Breast epithelium (tissue), 4 donors: ENCODE measurements at places on chromosomes 4 and X.
A peak's percentile ranks its signal among the peaks of the same experiment; 100 is the strongest.

GRCh38 chrX:3262901-3263300 is 83.6 kb downstream of the MXRA5 start:
- no peak for DNase-seq

DNA sequence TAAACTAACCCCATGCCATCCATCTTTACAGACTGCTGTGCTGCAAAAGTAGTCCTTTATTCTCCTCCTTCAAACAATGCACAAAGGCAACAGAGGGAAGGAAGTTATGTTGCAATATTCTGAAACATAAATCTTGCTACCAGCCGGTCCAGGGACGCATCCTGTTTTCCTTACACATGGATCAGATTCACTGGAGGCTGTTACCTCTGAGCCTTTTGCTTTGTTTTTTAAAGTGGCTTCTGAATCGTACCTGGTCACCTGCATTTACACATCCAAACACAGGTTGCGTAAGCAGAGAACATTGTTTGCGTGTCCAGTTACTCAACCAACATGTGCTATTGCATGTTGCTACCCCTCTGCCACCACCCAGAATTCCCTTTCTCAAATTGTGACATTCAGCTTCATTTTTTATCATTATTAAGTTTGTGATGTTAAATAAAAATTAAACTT is 8.8 kb downstream of the PPARGC1A start:
- no peak for DNase-seq

DNA sequence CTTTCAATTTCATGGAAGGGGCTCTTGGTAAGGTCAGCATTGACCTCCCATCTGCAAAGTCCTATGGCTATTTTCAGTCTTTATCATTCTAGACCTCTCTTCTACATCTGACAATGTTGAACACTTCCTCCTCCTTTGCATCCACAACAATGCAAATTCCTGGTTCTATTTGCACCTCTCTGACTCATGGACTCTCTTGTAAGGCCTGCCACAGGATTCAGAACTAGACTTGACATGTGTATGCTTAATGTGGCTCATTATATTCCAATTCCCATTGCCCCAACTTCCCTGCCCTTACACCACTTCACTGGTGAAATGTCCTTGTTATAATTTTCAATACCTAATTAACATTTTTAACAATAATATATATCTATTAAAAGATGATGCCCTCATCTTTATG is 314.3 kb upstream of the FGF13 start:
- no peak for DNase-seq

- DNase-seq = no peak
Observed at GRCh38 chr4:132417220-132417619, 731.9 kb upstream of the PCDH10 start.

GRCh38 chr4:844752-845232 is 18.9 kb upstream of the CPLX1 start:
- DNase-seq = no peak

- DNase-seq = no peak
Observed at GRCh38 chr4:77181720-77182119, 24.7 kb downstream of the CCNG2 start.

DNA sequence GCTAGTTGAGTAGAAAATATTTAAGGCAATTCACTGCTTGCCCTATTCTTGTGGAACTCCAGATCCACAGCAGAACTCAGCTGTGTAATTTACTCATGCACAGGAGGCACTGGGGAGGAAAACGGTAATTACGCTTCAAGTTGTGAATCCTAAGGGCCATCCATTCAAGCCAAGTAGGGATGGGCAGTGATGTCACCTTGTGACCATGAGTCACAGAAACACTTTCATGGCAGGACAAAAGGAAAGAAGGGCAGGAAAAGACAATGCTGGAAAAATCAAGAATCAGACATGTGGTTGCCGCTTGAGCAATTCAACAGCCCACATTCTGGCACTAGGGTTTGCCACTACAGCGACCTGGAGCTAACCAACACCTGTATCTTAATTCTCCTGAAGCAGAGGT is 1.4 kb downstream of the PAQR3 start:
- DNase-seq = no peak

DNA sequence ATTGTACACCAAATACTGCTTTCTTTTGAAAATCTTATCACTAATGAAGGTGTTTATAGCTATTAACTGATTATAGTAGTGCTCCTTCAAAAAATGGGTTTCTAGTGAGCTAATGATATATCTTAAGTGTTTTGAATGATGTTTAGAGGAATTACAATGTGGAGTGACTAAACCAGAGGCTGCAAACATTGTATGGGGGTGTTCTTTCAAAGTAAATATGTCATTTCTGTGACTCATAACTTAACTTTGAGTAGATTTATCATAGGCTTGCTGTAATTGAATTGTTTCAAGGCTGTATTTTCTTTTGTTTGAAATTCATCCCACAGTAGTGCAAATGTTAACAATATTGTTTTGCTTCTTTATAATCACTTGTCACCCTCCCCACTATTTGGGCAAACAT is 141.6 kb downstream of the IL1RAPL2 start:
- DNase-seq = no peak

GRCh38 chr4:140252742-140253555 is 99.0 kb upstream of the MAML3 start:
- DNase-seq = peak; percentile 72

DNA sequence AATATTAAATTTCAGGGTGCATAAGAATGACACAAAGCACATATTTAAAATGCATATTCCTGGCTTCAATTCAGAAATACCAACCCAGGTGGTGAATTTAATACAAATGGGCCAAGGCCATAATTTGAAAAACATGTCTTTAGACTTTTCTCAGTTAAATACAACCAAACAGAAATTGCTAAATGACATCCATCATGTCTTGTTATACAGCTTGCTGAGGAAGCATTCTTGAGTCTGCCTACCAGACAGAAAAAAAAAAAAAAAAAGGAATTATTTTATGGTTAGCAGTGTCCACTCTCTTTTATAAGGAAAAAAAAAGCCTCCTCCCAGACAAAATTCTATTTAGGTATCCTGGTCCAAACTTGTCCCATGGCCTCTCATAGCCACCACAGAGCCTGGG is 119.1 kb downstream of the PAPSS1 start:
- no peak for DNase-seq

- no peak for DNase-seq
Observed at GRCh38 chr4:118012142-118012541, 22.1 kb upstream of the NDST3 start.

DNA sequence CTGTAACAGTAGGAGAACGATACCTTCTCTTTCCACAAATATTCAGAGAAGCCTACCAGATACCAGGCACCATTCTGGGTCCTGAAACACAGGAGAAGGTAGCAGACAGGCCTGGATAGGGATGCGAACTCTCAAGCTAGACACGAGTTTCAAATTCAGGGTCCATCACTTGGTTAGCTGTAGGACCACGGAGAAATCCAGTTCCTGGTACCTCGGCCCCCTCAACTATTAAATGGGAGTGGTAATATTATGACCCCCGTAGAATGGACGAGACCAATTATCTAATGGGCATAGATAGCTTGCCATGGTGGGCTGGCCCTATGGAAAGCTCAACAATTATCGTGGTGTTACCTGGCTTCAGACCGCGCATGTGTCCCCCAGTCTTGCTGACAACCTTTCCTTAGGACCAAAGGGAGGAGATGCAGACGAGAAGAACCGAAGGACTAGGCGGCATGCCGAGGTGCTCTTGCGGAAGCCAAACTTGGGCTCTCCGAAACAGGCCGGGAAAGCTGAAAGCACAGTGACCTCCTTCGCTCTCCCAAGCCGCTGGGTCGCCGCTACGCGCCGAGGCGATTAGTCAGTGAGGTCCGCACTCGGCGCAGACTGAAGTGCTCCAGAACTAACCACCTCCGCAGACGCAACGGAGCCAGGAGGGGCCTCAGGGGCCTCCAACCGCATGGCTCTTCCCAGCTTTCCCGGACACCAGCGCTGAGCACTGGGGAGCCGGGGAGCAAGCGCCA is 19.6 kb downstream of the NKX3-2 start:
- DNase-seq = no peak

- no peak for DNase-seq
Observed at GRCh38 chr4:168656055-168656660, 159.3 kb downstream of the PALLD start.

DNA sequence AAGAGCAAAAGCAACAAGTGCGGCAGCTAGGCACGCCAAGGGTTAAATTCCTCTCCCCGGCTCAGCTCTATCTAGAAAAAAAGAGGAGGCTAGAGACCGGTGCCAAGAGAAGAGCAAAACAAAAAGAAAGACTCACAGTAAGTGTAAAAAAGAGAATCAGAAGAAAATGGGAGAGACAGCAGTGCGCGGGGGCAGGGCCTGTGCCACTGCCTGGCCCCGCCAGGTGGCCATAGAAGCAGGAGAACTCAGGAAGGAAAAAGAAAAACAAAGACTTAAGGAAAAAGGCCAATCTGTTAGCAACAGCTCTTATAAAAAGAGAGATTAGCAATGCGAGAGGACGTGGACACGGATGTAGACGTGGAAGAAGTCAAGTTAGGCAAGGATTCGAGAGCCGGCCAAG is 3.2 kb downstream of the ACOX3 start:
- DNase-seq = no peak

DNA sequence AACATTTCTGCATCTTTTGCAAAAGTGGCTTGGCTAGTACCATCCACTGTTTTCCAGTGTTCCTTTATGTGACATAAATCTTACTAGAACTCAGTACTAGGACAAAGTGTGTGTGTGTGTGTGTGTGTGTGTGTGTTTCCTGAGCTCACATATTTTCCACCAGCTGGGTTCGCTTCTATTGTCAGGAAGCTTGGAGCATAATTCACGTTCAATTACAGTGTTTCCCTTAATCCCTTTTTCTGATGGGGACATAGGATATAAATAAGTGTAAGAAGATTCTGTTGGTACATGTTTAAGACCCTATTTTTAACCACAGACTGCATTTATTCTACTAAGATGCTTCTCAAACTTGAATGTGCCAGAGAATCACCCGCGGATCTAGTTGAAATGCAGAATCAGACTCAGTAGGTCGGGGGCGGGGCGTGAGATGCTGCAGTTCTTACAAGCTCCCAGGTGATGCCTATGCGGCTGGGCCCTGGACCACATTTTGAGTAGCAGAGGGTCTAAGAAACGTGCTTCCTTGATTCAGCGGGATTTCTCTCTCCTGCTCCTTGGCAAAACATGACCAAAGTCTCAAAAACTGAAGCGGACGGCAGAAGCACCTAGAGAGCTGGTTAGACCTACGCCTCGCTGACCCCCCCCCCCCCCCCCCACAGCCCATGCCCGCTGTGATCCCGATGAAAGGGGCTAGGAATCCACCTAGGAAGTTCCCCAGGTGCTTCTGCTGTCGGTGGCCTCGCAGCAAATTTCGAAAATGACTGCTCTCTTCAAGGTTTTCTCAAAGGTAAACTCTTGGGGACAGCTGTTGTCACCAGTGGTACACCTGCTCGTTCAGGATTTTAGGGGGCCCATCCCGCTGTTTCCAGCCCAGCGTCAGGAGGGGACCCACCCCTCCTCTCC is 797 bp downstream of the CD99L2 start:
- no peak for DNase-seq

DNA sequence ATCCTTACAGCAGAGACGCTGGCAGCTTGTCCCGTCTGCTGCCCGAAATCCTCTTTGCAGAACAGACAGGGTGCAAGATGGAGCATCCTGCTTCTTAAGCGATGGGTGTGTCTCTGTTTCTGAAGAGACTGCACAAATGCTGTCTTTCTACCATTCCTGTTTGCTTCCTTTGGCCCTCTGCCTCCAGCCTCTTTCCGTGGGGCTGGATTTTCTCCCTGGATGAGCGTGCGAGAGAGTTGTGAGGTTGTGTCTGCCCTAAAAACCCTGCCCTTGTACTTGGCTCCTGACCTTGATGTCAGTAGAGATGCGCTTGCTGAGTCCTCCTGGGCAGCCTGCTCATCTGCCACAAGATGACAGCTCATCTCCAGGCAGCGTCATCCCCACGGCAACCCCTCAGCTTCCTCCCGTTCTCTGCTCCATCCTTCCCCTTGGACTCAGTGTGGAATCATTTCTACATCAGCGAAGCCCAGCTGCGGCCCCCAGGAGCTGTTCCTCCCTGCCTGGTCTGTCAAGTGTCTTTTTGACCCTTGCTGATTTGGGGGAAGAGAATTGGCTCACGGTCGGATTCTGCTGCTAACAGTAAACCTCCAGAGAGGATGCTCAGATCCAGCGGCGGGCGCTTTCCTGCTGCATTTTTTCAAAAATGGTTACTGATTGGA is 246.2 kb downstream of the ASMT start:
- DNase-seq = no peak

GRCh38 chrX:20740443-20740842 is 473.7 kb upstream of the RPS6KA3 start:
- DNase-seq = no peak

GRCh38 chr4:112951362-112952312 is 97.8 kb upstream of the ANK2 start:
- DNase-seq = no peak
